ENCODE measurements at places on chromosomes 4 and X.

- DNase-seq, result no peak
Observed at GRCh38 chrX:19237901-19238300, 105.8 kb upstream of the PDHA1 start.

DNA sequence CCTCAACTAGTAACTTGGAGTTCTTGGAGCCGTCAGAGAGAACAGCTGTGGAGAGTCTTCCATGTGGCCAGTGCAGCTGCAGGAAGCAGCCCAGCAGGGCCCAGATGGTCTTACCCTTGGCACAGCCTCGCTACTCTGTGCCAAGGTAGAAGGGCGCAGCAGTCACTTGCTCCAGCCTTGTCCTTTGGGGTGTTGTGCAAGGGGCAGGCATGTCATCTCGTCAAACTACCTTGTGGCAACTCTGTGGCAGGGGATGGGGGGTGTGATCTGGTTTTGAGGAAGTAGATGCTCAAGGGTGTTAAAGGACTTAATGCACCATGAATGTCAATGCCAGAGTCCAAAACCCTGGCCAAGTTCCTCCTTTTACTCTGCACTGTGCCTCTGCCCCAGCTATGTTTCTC is 34.2 kb upstream of the TBC1D14 start:
- no peak for DNase-seq

GRCh38 chrX:68287419-68287818 is 145.9 kb downstream of the OPHN1 start:
- no peak for DNase-seq

GRCh38 chrX:105745863-105746262 is 76.5 kb upstream of the NRK start:
- no peak for DNase-seq

DNA sequence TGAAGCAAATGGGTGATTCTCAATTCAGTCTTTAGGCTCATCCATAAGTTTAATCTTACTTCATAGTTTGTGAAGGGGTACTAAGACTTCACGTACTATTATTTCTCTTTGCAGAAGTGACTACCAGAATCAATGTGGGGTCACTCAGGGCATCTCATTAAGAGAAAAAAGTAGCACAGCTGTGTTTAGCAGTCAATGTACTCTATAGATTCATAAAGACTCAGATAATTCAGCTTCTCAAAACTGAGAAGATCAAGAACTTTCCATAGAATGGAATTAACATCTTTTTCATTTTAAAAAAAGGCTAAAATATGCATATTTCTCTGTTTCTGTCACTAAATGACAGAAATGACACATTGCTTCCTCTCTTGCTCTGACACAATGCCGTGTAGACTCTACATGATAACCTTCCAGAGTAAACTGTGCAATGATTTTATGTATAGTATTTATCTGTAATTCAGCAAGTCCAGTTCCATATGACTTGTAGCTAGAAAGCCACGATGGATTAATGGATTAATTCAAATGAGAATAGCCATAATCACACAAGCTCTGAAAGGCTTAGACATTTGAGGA is 20.3 kb upstream of the LSM6 start:
- DNase-seq, result no peak

GRCh38 chrX:130799393-130799792 is 103.6 kb downstream of the ENOX2 start:
- DNase-seq, result peak; percentile 3

DNA sequence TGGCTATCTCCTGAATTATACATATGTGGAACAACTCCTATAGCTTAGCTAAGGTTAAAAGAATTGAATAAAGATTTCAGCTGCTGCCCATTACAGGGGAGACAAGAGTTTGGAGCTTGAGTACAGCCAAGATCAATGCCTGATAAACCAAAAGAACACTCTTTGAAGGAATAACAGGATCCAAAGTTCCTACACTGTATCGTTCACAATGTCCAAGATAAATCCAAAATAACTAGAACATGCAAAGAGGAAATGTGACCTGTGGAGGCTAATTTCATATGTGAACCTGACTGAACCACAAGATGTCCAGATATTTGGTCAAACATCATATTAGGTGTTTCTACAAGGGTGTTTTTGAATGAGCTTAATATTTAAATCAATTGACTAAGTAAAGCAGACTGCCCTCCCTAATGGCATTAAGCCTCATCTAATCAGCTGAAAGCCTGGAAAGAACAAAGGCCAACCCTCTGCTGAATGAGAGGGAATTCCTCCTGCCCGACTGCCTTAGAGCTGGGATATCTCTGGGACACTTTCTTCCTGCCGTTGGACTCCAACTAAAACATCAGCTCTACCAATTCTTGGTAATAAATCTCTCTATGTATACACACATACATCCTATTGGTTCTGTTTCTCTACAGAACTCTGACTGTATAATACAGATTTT is 19.2 kb downstream of the RFC1 start:
- no peak for DNase-seq

GRCh38 chr4:5955201-5955821 is 62.4 kb upstream of the CRMP1 start:
- DNase-seq, result peak; percentile 21

DNA sequence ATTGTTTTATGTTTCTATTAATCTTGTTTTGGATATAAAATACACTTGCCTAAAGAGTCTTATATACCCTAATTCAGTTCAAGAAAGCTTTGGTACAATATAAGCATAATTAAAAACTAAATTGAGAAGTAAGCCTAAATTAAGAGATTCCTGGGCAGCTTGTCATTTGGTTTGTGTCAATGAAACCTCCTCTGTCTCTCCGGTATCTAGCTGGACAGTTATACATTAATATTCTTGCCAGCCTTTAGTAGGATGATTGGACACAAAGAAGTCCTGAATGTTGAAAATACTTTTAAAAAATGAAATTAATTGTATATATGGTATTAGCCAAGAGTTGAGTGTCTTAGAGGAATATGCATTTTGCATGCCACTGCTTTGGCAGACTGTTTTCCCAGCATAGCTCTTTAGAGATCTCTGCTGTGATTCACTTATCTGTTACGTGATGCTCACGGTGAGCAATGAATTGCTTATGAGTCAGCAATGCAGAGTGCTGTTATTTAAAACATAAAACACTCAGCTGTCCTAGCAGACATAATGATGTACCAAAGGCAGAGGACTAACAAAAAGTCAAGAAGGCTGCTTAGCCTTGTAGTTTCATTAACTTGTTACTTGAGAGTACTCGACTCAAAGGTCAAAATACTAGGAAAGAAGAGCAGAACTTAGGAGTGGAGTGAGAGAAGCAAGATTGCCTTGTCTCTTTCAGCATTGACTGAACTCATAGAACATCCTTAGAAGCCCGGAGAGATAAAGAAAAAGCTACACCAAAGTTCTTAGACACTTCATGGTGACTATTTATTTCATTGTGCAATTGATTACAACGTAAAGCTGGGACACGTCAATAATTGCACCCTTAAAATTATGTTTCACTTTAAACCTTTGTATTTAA is 1296.1 kb upstream of the PCDH7 start:
- DNase-seq, result peak; percentile 62

DNA sequence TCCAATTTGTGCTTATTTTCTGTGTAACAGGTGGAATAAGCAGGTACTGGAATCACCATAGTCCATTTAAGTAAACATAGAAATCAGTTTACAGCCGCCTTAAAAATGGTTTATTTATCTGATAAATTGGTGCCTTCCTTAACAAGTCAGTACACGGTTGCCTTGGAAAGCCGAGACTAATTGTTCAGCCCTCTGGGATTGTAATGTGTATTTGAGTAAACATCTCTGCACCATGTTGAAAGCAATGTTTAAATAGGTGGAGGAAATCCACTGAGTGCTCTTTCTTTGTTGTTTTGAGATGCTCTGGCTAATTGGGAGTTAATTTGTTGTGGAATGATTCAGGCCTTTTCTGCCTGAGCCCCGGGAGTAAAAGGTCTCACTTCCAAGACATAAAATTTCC is 45.7 kb upstream of the ADRA2C start:
- DNase-seq, result no peak

- DNase-seq, result no peak
Observed at GRCh38 chrX:50798783-50799182, 15.2 kb downstream of the SHROOM4 start.

- no peak for DNase-seq
Observed at GRCh38 chr4:172125443-172125842, 312.2 kb downstream of the GALNTL6 start.

GRCh38 chr4:189087971-189088370 is 852.7 kb upstream of the FRG1 start:
- no peak for DNase-seq

GRCh38 chr4:163922302-163922701 is 427.8 kb downstream of the TMA16 start:
- DNase-seq, result no peak

- peak; percentile 72 for DNase-seq
Observed at GRCh38 chr4:26992657-26993361, 132.2 kb downstream of the STIM2 start.

DNA sequence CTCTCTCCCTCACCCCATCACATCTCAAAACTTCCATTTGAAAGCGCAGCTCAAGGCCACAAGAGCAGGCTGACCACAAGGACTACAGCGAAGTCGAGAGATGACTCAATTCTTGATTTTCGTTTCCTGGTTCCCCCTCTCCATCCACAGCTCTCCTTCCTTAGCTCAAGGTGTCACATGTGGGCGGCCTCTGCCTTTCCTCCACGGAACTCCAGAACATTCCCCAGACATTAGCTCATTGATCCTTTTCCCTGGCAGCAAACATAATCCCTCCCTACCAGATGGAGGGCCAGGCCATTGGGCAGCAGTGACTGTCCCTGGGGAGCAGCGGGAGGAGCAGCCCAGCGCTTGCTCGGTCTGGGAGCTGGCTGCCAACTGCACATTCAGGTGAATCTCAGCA is 56.3 kb downstream of the CCDC149 start:
- DNase-seq, result peak; percentile 89

GRCh38 chrX:49919617-49920016 is 2.8 kb upstream of the CLCN5 start:
- DNase-seq, result peak; percentile 53

DNA sequence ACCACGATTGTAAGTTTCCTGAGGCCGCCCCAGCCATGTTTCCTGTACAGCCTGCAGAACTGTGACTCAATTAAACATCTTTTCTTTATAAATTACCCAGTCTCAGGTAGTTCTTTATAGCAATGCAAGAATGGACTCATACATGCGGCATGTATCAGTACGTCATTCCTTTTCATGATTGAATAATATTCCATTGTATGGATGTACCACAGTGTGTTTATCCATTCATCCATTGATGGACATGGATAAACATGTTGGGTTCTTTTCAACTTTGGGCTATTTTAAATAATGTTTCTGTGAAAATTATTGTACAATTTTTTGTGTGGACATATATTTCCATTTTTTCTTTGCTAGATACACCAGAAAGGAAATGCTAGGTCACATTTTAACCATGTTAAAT is 99.2 kb upstream of the IGSF1 start:
- DNase-seq, result no peak

DNA sequence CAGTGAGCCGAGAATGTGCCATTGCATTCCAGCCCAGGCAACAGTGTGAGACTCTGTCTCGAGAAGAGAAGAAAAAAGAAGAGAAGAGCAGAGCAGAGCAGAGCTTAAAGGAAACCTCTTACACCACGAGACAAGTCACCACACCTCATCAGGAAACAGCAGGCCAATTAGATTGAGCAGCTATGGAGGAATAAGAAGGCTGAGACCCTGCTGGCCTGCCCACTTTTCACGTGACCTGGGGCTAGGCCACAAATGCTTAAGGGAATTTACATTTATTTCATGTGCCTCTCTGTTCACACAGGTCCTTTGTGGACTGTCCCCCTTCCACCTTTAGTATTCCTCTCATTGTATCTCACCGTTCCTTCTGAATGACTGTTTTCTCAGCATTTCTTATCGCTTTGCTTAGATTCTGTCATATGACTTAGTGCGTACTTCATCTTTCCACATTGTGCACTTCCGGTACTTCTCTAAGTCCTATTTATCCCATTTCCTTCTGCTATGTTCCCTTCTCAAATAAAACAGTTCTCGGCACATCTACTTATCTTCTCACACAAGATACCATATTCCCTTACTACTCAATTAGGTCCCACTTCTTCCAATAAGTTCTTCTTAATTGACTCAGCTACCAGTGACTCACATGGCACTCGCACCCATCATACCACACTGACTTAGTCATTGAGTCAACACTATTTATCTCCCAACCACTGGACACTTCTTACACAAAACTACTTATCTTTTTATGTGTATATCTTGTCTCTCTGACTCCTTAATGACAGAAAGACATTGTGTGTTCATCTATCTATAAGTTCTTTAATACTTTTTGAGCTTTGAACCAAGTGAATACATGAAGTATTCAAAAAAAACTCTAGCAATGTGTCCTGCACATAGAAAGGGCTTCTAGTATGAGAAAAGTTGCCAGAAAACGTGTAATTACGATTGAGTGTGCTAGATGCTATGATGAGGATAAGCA is 11.0 kb downstream of the CUL4B start:
- DNase-seq, result peak; percentile 80

DNA sequence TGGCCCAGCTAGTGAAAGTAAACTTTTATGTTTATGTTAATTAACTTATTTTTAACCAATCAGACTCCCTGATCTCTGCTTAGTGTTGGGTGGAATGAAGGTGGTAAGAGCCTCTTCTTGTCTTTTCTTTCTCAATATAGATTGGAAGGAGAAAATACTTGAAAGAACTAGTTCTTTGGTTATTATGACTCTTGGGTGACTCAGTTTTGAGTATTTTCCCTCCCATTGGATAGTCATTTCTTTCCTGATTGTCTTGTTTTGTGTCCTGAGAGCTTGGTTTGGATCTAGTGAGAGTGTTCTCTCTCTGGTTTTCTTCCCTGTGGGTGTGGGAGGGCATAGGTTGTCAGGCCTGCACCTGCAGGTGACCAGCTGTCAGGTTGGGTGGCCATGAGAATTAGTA is 172.0 kb upstream of the GLRA2 start:
- DNase-seq, result no peak

- DNase-seq, result no peak
Observed at GRCh38 chrX:31555506-31555905, 483.7 kb upstream of the FTHL17 start.

DNA sequence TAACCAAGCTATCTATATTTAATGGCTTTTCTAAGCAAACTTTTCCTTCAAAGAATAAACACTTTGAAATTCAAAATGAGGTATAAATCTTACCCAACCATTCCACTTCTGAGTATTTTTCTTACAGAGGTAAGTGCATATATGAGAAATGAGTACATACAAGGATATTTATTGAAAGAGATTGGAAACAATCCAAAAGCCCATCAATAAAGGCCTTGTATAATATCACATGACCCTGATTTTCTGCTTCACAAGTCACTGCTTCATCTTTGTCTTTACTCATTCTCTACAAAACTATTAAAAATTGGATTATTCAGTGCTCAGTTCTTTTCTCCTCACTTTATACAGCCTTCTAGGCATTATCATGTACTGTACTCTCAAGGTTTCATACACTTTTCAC is 91.3 kb downstream of the SRPX start:
- no peak for DNase-seq

DNA sequence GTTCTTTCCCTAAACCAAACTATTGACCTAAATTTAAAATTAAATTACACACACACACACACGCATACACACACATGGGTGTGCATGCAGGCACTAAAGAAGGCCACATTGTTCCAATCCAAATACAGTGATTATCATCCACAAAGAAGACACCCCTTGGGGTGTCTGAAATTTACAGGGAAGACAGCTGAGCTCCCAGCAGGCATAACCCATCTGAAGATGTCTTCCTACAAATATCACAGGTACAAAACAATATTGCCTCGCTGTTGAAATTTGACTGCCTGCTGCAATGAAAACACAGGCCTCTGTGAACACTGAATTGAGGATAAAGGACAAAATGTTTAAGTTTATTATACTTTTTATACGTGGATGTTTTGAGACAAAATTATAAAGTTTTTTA is 50.2 kb upstream of the SLC7A11 start:
- DNase-seq, result no peak

Measured in astrocyte of the hippocampus (primary cell).